ENCODE measurements at places on chromosomes 12 and 14.

GRCh38 chr14:55101698-55102097 lies 27.4 kb upstream of the LGALS3 start:
- DNase-seq: no peak

- no peak for DNase-seq
Observed at GRCh38 chr12:1650978-1651361, 21.9 kb downstream of the WNT5B start.

GRCh38 chr12:40002178-40003169 lies 103.4 kb downstream of the SLC2A13 start:
- no peak for DNase-seq

GRCh38 chr12:52582486-52582885 lies 8.8 kb upstream of the KRT74 start:
- no peak for DNase-seq

DNA sequence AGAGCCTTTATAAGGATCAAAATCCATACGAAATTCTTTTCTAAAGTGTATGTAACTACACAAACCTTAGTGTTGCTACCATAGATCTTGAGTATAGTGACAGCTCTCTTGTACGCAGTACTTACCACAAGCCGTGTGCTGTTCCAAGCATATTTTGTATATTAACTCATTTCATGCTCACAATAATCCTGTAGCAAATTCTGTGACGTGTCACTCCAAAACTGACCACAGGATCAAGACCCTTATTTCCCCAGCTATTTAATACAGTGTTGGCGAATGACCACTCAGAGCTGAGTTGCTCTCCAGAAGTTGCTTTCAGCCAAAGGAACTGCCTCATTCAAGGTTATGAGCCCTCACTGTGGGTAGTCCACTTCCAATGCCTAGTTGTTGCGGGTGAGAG lies 169.8 kb downstream of the BTG1 start:
- no peak for DNase-seq

DNA sequence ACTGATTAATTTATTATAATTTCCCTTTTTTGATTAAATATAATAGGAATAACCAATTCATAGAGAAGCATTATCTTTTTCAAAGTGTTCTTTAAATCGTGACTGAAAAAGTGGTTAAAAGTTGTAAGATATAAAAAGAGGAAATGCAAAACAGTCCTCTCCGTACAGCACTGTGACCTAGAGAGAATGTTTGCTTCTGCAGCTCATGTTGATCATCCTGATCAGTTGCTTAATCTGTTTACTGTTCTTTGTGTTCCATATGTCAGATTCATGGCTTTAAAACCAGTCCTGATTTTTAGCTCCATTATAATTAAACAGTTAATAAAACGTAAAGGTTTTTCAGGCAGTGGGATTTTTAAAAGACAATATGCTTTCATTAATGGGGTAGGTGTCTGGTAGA lies 4.7 kb downstream of the TTC8 start:
- DNase-seq: no peak

- no peak for DNase-seq
Observed at GRCh38 chr14:32263939-32264567, 61.0 kb upstream of the RNU6-8 start.

- DNase-seq: no peak
Observed at GRCh38 chr12:18139989-18140596, 50.1 kb upstream of the RERGL start.

Data from stimulated activated CD8-positive, alpha-beta memory T cell treated with anti-CD3 and anti-CD28 coated beads, Interleukin-2, amount 100 ng/mL, for 1 hour (primary cell).